ENCODE measurements at places on chromosomes 4 and X. TPM values are rescaled to one million over a fixed set of nuclear protein-coding genes. Genes with fewer than 3 reads are reported as not detected.
A peak's percentile ranks its signal among the peaks of the same experiment; 100 is the strongest.

PRR32 gene
- not detected for total RNA-seq

DNA sequence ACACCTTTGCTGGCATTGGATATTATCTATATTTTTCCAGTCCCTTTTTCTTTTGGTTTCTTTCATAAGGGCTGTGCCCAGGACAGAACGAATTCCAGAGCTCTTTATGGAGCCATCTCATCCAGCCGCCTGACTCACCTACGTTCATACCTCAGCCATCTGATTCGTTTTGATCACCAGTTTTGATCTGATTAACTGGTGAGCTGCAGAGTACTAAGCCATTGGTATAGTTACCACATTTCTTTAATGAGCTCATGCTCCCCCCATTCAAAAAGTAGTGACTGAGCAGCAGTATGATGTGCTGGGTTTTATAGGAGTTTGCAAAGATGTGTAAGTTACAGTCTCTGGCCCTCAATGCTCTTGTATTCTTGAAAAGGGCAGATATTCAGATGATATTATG is 43.0 kb upstream of the CDKN2AIP start:
- no peak for DNase-seq

- peak; percentile 45 for DNase-seq
Observed at GRCh38 chr4:973431-974397, at the start of gene DGKQ. Gene DGKQ, minus strand, starts transcription at chr4:973569. Its CDS starts 87 bp downstream, at chr4:973482.

- DNase-seq = no peak
Observed at GRCh38 chr4:12399781-12400180, 971.1 kb upstream of the HS3ST1 start.
